ENCODE measurements at places on chromosomes 3 and 15.
A peak's percentile ranks its signal among the peaks of the same experiment; 100 is the strongest.

- DNase-seq: no peak
These were observed 42.3 kb downstream of the RSRC1 start for GRCh38 chr3:158152186-158152585.

GRCh38 chr15:46442184-46442583 lies 807.4 kb downstream of the SQOR start:
- DNase-seq: no peak

DNA sequence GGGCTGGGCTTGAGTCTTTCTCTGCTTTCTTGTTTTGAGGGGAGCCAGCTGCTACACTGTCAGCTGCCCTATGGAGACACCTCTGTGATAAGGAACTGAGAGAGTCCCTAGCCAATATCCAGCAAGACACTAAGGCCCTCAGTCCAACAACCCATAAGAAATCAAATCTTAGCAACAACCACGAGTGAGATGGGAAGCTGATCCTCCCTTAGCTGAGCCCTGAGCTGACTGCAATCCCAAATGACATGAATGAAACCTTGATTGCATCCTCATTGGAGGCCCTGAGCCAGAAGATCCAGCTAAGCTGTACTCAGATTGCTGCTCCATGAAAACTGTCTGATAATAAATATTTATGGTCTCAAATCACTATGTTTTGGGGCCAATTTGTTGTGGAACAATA lies 302.1 kb upstream of the MME start:
- DNase-seq: no peak

DNA sequence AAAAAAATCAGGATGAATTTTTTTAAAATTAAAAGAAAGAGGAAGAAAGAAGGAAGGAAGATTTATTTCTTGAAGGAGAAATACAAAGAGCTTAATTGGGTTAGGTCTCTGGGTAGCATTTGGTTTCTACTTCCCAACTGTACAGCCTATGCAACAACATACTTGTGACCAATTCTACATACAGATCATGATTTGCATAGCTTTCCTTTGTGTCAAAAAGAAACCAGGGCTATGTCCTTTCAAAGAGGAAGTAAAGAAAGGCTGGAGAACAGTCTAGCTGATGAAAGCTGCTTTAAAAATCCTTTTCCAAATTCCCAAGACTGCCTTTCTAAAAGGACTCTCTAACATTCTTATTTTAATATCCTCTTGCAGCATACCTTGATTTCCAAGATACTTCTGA lies 6.1 kb upstream of the HGD start:
- no peak for DNase-seq

DNA sequence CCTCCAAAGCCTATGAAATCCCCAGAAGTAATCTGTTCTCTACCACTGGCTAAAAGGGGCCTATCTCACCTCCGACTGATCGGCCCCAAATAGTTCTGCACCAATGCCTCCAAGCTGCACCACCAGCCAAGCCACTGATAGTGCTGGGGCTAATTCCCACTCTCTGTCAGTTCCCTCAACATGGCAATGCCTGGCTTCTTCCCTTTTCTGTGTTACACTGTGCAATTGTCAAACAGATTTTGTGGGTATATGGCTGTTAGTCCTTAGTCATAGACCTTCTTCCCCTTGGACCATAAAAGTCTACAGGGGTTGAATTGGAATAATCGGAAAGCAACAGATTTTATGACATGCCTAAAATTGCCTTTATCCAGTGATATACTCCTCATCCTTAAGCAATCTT lies 9.3 kb upstream of the UBE2E2 start:
- no peak for DNase-seq

GRCh38 chr15:69394556-69395282 lies 19.4 kb upstream of the KIF23 start:
- peak; percentile 95 for DNase-seq

DNA sequence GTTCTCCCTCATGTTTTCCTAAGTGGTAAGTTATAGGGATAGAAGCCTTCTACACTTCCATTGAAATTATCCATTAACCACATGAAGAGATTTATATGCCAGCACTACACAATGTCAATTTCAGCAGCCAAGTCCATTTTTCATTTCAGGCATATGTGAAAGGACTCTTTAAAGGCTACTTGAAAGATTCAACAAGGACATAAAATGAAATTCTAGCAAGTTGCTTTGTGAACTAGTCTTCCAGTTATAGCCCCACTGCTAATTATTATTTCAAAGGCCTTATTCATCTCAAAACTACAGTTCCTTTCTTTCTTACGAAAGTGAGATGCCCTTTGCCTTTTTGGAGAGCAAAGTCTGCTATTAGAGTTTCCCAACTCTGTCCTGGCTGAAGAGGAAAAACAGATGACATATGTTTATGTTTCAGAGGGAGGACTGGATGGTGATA lies 66.0 kb upstream of the SLC2A2 start:
- DNase-seq: no peak

GRCh38 chr3:187015903-187016638 lies 85.7 kb downstream of the ST6GAL1 start:
- DNase-seq: peak; percentile 32

DNA sequence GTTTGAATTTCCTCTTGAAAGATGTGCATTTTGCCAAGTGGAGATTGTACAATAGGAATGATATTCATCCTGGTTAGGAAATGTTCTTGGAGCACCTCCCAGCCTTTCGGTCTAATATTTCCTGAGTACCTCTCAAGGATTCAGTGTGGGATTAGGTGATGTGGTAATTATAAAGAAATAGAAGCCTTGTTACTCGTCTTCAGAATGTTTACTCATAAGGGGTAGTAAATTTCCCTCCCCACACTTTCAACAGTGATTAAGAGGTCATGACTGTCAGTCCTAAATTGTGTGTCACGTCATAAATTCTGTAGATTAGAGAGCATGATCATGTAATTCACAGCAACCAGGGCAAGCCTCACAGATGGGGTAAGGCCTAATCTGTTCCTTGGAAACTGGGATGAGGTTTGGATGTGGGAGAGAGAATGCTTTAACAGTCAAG lies 633.1 kb upstream of the TBL1XR1 start:
- no peak for DNase-seq

DNA sequence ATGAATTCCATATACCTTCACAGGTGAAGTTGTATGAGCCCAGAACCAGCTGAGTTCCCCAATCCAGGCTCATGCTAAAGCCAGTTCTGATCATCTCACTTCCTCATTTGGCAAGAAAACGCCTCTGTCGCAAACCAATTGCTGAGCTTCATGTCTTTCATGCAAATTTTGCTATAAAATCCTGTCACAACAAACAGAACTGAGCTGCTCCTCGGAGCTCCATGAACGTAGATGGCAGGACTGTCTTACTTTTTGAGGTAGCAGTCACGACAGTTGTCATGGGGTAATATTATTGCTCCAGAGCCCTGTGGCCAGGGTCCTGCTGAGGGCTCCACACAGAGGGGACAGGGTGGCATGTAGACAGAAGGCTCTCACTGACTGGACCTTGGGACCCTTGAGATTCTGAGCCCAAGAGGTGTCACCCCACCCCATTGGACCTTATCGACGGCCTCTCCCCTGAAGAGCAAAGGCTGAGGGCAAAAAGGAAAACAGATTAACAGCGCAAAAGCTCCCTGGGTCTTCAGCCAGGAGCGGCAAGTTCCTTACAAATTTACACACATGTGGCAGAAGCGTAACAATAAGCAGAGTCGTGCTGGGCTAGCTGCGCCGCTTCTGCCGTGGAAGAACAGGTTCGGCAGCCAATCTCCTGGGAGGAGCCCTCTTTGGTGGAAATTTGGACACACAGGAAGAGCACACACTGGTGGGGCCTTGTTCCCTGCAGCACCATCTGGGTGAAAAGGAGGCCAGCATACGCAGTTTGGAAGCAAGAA lies 249.2 kb downstream of the OPA1 start:
- DNase-seq: no peak

GRCh38 chr15:78174401-78174800 lies 25.2 kb downstream of the IDH3A start:
- DNase-seq: no peak

- DNase-seq: no peak
These were observed 171.7 kb downstream of the C3orf38 start for GRCh38 chr3:88321363-88322050.

DNA sequence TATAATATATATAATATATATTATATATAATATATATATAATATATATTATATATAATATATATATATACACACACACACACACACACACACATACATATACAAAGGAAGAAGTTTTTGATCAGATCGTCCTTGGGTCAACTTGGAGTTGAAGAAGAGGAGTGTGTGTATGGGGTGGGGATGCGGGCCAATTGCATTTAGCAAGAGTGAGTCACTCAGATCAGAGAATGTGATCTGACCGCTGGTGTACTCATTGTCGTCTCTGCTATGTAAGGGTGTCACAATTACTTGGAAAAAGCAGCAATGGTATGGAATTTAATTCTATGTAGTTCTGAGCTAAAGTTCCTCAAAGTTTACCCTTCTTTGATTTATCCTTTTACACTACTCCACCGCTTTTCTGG lies 4.6 kb upstream of the VGLL3 start:
- no peak for DNase-seq

GRCh38 chr3:8490079-8490552 lies 11.5 kb upstream of the LMCD1 start:
- no peak for DNase-seq

GRCh38 chr3:49523756-49524747 lies 30.2 kb upstream of the BSN start:
- no peak for DNase-seq

DNA sequence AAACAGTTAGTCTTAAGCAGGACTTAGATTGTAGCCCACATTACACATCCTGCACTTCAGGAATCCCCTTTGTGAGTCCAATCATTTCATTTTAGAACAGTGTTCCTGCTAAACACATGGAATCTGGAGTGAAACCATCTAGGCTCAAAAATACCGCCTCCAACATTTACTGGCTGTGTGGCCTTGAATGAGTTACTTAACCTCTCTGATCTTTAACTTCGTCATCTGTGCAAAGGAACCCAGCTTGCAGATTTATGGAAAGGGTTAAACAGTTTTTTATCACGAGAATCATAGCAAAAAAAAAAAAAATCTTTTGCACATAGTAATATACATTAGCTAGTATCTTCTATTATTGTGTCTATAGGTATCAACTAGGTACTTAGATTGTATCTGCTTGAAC lies 8.0 kb upstream of the LRTM1 start:
- no peak for DNase-seq

GRCh38 chr15:83999396-84000135 lies 236.0 kb upstream of the GOLGA6L4 start:
- DNase-seq: no peak

DNA sequence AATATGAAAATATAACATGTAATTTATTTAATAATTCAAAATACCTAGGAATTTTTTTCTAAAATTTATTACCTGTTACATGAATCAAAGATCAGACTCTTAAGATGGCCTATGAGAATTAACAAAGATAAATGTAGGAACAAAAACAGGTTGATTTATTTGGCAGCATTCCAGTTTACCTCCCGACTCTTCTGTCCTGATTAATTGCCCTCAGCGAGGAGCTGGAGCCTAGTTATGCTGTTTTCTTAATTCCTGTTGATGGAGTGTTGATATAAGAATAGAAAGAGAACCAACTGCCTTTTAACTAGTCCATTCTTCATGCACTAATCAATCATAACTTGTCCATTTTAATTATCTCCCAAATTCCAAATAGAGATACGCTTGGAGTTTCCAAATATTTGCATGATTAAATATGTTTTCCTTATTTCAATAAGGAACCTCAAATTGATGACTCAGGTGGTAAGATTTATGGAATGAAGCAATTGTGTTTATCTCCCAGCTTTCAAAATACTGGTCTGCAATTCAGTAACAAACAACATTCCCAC lies 10.6 kb upstream of the CPB1 start:
- DNase-seq: no peak

GRCh38 chr3:184160456-184160855 lies 5.3 kb downstream of the DVL3 start:
- no peak for DNase-seq

GRCh38 chr3:105829229-105829628 lies 39.6 kb downstream of the CBLB start:
- DNase-seq: no peak

- no peak for DNase-seq
These were observed 143.5 kb downstream of the NUP210 start for GRCh38 chr3:13276438-13277195.

DNA sequence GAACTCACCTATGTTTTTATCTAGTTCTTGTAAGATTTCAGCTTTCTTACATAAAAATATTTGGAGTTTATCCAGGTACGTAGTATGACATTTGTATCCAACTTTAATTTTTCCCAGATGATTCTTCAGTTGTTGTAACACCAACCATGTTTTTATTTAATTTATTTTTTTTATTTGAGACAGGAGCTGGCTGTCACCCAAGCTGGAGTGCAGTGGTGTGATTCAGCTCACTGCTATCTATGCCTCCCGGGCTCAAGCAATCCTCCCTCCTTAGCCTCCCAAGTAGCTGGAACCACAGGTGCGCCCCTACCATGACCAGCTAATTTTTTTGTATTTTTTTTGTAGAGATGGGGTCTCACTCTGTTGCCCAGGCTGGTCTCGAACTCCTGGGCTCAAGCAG lies 6.6 kb downstream of the XYLB start:
- peak; percentile 46 for DNase-seq

- DNase-seq: no peak
These were observed 62.0 kb upstream of the ZBTB38 start for GRCh38 chr3:141306276-141306675.

GRCh38 chr3:179373938-179374337 lies 26.4 kb downstream of the MFN1 start:
- DNase-seq: no peak

- DNase-seq: no peak
These were observed 71.3 kb upstream of the GAP43 start for GRCh38 chr3:115552007-115552406.

DNA sequence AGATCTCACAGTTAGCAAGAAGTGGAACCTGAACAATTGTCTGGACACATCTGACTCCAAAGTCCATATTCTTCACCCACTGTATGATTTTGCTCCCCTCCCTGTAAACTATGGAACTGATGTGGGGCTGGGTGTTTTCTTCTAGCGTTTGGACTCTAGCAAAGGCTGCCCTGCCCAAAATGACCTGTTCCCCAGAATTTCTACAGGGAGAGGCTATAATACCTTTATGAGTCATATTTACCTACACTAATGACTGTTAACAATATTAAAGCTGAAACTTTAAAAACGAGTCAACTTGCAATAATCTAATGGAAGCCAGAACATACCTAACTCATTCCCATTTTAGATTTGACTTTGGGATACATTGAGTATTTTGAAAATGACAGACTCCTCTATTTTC lies 531.2 kb upstream of the CFAP20DC start:
- no peak for DNase-seq

DNA sequence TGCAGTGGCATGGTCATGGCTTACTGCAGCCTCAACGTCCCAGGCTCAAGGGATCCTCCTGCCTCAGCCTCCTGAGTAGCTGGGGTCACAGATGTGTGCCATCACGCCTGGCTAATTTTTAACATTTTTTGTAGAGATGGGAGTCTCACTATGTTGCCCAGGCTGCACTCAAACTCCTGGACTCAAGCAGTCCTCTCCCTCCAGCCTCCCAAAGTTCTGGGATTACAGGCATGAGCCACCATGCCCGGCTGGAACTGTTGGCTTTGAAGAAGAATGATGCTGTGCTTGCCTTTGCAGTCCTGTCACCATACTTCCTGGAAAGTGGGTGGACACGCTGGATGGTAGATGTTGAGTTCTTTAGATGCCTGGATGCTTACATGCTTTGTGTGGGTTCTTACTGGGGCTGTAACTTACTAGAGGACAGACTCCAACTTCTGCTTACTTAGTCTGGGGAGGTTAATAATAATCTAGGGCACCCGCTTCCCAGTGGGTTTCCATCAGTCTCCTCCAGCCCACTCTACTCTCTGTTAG lies 36.7 kb downstream of the IGF1R start:
- no peak for DNase-seq

GRCh38 chr3:170584585-170585007 lies 1.3 kb downstream of the SLC7A14 start:
- DNase-seq: peak; percentile 90

- no peak for DNase-seq
These were observed 8.3 kb upstream of the SLC9C1 start for GRCh38 chr3:112302150-112302830.
